ENCODE measurements at places on chromosomes 7 and 10. TPM values are rescaled to one million over a fixed set of nuclear protein-coding genes. Genes with fewer than 3 reads are reported as not detected.

RAMP3 gene
- total RNA-seq = 6.2 TPM

SRI gene
- 102 TPM for total RNA-seq

- DNase-seq = no peak
Measured at GRCh38 chr10:51386248-51386885, 312.1 kb downstream of the PRKG1 start.

DNA sequence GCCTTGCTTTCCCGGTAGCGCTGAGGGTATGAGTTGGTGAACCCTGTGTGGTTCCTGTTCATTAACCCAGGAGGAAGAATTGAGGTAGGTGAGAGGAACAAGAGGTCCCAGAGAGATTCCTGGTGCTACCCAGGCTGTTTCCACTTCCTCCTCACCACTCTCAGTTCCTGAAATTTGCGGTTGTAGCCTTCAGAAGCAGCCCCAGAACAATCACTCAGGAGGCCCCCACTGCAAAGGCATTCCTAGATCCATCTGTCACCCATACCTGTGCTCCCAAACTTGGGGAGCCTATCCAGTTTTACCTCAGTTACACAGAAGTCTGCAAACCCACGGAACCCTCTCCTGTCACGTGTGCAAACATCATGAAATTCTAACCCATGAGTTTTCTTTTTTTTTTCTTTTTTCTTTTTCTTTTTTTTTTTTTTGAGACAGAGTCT lies 9.0 kb upstream of the PIP4K2A start:
- no peak for DNase-seq

DNA sequence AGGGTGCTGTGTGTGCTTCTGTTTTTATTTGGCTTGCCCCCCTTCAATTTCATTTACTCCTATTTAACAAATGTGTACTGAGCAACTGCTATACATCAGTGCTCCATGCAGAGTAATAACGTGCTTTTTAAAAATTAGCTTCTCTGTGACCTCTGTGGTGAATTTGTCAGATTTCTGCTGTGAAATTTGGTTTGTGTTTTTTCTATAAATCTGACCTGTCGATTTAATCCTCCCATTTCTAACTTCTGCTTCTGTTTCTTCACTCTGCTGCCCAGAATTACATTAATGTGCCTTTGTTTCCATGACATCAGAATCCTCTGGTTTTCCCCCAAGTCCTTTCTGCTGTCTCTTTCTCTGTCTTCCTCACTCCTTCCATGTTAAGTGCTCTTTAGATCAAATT lies 123.8 kb upstream of the CACNA2D1 start:
- peak; percentile 24 for DNase-seq

DNA sequence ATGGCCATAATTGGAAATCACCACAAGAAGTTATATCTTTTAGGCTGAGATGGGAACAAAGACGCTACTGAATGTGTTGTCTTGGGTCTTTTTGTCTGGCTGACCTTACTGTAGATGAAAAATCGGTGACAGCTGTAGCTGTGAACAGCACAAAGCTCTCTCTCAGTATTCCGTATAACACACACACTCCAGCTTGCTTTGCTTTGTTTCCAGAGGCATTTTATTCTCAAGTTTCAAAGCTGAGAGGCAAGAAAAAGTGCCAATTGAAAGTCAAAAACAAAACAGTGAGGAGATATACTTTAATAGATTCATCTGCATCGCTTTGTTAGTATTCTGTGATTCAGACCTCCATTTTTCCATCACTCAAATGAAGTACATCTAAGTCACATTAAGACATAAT lies 39.6 kb upstream of the CABCOCO1 start:
- DNase-seq = no peak

All from stomach (tissue), 19 donors.